G401 (cell line): ENCODE measurements at places on chromosomes 1 and 21.

DNA sequence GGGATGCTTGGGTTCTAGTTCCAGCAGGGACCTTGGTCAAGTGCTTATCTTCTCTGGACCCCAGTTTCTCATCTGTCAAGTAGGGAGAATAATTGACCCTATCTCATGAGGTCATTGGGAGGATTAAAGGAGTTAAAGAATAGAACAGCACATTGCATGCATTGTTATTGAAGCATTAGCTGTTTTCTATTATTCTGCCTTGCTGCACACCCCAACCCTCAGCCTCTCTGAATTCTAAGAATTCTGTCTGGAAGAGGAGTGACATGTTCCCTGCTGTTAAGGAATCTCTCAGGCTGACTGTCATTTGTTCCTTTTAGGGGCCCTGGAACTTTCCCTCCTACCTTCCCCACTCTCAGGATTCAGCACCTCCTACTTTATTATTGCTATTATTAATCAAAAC lies 73.9 kb downstream of the NENF start:
- DNase-seq, result no peak

- peak; percentile 43 for DNase-seq
Measured at GRCh38 chr1:245153552-245154428, 995 bp upstream of the KIF26B start.

DNA sequence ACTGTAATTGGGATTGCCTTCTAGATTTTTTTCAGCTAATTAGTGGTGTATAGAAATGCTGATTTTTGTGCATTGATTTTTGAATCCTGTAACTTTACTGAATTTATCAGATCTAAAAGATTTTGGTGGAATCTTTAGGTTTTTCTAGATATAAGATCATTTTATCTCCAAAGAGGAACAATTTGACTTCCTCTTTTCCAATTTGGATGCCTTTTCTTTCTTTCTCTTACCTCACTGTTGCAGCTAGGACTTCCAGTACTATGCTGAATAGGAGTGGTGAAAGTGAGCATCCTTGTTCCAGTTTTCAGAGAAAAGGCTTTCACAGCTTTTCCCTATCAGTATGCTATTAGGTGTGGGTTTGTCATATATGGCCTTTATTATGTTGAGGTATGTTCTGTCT lies 53.6 kb downstream of the TESK2 start:
- DNase-seq, result no peak

- DNase-seq, result no peak
Measured at GRCh38 chr1:178513278-178513983, 522 bp downstream of the TEX35 start.

- peak; percentile 22 for DNase-seq
Measured at GRCh38 chr1:181784039-181784683, 277.4 kb downstream of the ZNF648 start.

DNA sequence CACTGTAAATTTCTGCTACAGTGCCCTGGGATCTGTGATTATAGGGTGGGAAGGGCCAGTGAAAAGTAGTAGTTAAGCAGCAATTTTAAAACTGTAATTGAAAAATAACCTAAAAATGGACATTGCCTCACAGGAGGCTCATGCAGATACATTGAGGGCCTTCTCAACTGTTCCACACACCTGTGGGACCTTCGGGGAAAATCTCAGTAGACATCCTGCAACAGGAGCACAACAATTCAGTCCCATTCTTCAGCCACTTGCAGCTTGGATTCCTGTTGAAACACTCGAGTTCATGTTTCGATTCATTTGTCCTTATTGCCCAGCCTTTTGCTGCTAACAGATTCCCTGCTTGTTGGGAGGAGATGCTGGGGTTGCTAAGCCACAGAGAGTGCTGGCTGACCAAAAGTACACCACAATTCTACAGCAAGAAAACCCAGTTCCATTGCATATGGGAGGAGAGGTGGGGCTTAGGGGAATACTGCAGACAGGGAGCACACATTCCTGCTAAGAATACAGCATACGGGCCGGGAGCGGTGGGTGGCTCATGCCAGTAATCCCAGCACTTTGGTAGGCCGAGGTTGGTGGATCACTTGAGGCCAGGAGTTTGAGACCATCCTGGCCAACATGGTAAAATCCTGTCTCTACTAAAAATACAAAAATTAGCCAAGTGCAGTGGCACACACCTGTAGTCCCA lies 4.5 kb downstream of the TMCC2 start:
- no peak for DNase-seq

DNA sequence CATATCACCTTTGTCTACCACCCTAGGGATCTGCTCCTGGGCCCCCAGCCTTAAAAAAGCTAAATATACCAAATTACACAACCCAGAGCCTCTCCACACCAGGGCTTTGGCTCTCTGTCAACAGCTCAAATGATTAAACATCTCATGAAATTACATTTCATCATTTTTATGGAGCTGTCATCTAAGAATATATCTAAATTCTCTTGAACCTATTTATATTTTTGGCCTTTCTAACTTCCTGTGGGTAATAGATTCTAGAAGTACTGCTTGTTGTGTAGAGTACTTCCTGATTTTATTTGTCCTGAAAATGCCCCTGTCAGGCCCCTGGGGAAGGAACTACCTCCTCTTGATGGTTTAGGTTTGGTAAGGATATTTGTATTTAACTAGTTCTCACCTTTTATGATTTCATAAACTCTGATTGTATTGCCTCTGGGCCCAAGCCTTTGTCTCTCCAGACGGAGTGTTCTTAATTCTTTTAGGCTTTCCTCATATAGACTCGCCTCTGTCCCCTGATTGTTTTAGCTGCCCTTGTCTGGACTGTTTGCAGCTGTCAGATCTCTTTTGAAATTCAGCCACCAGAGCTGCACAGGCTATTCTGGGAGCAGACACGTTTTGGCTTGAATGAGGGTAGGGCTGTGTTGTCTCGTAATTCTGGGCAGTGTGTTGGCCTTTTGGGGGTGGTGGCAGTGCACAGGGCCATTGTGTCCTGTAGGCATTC lies 16.6 kb downstream of the MYOG start:
- DNase-seq, result no peak

GRCh38 chr21:45153358-45154318 lies 79.3 kb downstream of the ADARB1 start:
- DNase-seq, result no peak

- DNase-seq, result no peak
Measured at GRCh38 chr1:157648317-157648716, 50.4 kb upstream of the FCRL4 start.

GRCh38 chr1:233079574-233079973 lies 129.2 kb downstream of the NTPCR start:
- no peak for DNase-seq

DNA sequence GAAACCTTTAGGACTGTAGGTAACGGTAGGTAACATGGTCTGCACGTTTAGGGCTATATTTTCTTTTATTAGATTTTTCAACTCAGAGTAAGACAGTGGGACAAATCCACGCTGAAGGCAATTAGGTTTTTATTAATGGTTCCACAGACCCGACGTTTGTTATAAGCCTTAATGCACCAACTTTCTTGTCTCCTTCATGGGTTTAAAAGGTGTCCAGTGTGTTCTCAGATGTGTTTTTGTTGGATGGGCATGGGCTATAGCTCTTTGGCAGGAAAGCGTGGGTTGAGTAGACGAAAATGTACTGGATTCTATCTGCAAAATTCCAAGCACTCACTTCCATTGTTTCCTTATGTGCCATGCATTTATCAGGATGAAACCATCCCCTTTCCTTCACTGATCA lies 88.0 kb upstream of the SIM2 start:
- no peak for DNase-seq

DNA sequence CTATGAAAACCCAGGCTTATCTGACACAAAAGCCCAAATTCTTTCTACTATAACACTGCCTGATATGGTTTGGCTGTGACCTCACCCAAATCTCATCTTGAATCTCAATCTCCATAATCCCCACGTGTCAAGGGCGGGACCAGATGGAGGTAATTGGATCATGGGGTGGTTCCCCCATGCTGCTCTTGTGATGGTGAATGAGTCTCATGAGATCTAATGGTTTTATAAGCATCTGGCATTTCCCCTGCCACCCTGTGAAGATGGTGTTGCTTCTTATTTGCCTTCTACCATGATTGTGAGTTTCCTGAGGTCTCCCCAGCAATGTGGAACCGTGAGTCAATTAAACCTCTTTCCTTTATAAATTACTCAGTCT lies 123.3 kb upstream of the USP24 start:
- DNase-seq, result no peak

GRCh38 chr1:218374401-218375353 lies 29.5 kb downstream of the TGFB2 start:
- no peak for DNase-seq

- peak; percentile 66 for DNase-seq
Measured at GRCh38 chr1:150257624-150258585, at the start of gene CA14. CA14 (plus strand) TSS chr1:150257774; CDS start chr1:150258129, 355 bp downstream.

GRCh38 chr1:75487399-75487798 lies 123.5 kb downstream of the SLC44A5 start:
- no peak for DNase-seq

- no peak for DNase-seq
Measured at GRCh38 chr1:167499664-167500101, 18.6 kb downstream of the CD247 start.

GRCh38 chr1:9399510-9400424 lies 107.1 kb downstream of the SPSB1 start:
- DNase-seq, result no peak

GRCh38 chr1:164560121-164560541 lies 1.1 kb downstream of the PBX1 start:
- DNase-seq, result no peak

DNA sequence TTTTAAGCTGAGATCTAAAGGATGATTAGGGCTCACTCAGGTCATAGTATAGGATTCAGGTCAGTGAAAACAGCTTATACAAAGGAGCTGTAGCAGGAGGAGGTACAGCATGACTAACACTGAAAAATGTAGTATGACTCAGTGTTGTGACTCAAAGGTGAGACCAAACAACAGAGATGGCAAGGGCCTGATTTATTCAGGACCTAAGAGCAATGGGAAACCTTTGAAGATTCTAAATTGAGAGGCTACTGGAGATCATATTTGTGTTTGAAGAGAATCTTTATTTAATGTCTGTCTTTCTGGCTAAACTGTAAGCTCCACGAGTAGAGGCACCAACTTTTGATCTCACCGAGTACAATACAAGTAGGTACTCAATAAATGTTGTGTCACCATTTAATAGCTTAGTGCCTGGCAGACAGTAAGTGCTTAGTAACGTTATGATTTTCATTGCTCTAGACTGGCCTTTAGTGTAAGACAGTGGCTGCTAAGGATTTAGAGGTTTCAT lies 43.5 kb downstream of the PRKAA2 start:
- DNase-seq, result no peak

DNA sequence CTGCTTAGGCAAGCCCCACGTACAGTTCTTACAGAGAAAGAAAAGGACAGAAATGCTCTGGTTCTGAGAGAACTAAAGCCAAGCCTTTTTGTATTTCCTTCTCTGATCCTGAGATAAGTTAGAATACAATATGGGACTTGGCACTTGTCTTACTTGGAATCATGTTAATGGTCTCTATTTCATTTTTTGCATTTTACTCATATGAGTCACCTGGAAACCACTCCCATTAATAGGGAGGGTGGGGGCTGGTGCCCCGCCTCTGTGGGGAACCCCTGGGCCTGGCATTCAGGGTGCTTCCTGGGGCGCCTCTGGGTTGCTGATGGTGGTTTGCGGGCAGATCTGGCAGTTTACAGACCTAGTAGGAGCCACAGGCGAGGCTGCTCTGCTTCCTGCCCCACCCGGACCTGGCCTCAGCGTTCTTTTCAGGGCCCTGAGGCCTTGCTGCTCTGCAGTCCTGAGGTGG lies 26.7 kb downstream of the TSPAN2 start:
- DNase-seq, result no peak

- DNase-seq, result peak; percentile 49
Measured at GRCh38 chr21:16454399-16454798, 724.6 kb downstream of the USP25 start.

DNA sequence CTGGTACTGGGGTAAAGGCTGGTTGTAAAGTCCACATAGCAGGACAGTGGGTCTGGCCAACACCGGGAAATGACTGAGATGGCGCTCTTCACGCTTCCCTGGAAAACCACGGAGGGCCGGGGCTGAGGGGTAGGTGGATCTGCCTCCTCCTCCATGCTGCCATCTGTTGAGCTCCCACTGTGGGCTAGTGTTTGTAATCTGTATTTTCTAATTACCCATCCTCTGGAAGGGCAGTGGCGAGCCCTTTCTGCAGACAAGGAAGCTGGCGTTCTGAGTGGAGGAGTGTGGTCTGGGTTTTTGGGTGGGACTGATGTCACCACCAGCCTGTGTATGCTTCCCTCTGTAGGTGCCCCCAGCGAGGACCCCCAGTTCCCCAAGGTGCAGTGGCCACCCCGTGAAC lies 34.1 kb upstream of the LHX4 start:
- no peak for DNase-seq

DNA sequence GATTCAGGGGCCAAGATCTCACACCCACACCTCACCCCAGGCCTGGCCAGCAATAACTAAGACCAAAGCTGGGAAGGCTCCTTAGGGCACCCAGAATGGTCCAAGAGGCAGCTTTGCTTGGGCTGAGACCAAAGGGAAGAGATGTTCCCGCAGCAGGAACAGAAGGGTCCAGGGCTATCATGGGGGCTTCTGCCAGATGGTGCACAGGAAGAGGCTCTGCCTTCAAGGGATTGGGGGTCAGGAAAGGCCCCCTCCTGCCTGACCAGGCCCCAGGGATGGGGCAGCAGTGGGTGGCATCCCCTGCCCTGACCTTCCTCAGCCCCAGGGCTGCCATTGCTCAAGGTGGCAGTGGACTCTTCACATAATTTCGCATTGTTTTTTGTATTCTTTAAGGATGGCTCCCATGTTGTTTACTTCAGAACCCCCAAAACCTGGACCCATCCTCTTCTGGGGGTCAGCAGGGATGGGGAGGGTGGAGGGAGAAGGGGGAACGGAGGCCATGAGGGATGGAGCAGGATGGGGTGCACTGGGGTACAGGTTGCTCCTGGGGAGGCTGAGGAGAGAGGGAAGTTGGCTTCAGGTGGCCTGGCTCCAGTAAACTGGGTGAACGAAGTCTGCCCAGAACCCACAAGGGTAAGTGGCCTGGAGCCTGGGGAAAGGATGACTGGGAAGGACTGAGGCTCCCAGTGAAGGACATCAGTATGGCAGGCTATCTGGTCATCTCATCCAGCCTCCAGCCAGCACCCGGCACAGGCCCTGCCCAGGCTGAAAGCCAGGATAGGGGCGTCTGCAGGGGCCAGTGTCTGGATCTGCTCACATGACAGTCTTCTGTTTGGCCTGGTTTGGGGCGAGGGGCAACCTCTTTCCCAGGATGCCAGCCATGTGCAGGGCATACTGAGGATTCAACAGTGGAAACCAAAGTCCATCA lies 2.6 kb upstream of the NADK start:
- no peak for DNase-seq

GRCh38 chr1:180178511-180179161 lies 24.0 kb downstream of the QSOX1 start:
- peak; percentile 66 for DNase-seq

DNA sequence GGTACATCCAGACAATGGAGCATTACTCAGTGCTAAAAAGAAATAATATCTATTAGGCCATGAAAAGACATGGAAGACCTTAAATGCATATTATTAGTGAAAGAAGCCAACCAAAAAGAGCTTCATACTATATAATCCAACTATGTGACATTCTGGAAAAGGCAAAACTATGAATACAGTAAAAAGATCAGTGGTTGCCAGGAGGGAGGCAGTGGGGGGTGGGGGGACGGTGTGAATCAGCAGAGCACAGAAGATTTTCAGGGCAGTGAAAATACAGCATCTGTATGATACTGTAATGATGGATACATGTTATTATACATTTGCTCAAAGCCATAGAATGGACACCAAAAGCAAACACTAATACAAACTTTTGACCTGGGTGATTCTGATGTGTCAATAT lies 339.4 kb upstream of the SNX7 start:
- DNase-seq, result no peak
